Caki2 (cell line): ENCODE measurements at places on chromosomes 1 and 21. TPM values are rescaled to one million over a fixed set of nuclear protein-coding genes. Genes with fewer than 3 reads are reported as not detected.
A peak's percentile ranks its signal among the peaks of the same experiment; 100 is the strongest.

ANKRD65 gene
- total RNA-seq: not detected in 2 replicates

GRCh38 chr1:57424231-57425027 is 569 bp upstream of the DAB1 start:
- DNase-seq: peak; percentile 23

- DNase-seq: no peak
These were observed 62.0 kb upstream of the NEK2 start for GRCh38 chr1:211737115-211738035.

DMRTA2 gene
- not detected in 2 replicates for total RNA-seq

DNA sequence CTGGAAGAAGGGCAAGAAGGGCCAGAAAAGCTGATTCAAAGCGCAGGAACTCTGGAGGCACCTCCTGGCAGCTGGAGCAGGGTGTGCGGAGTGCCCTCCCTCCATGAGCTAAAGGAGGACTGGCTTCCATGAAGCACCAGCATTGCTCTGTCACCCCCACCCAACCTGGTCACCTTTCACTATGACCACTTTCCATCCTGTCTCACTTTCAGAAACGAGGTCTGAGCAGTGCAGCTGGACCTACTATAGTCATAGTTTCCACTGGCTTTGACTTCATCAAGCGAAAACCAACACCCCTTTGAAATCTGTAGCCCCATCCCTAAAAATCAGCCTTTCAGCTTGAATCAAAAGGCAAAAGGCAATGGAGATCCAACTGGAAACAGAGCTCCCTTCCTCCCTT is 84.8 kb upstream of the CACNA1E start:
- DNase-seq: no peak

ST6GALNAC3 gene
- 0.06 and 0.81 TPM in 2 replicates for total RNA-seq
